Activated CD4-positive, CD25-positive, alpha-beta regulatory T cell treated with anti-CD3 and anti-CD28 coated beads, Interleukin-2, amount 50 U/mL, for 24 hours (primary cell): ENCODE measurements at places on chromosomes 13 and 19.

GRCh38 chr19:38632476-38633213, 13.7 kb downstream of the EIF3K start:
- ATAC-seq = no peak

DNA sequence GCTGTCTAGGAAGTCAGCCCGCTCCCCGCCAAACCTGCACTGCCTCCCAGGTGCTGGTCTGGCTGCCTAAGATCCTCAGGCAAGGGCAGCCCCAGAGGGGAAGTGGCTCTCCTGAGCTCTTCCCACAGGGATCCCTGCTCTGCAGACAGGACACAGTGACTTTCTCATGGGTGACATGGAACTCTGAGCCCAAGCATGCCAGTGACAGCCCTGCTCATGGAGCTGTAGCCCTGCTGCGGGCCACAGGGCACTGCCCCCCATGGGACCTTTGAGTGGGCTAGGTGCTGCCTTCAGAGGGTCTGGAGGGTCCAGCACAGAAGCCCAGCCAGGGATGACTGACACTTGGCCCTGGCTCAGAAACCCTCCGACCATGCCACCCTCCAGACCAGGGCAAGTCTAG, 109.1 kb downstream of the TUBA3C start:
- no peak for ATAC-seq

DNA sequence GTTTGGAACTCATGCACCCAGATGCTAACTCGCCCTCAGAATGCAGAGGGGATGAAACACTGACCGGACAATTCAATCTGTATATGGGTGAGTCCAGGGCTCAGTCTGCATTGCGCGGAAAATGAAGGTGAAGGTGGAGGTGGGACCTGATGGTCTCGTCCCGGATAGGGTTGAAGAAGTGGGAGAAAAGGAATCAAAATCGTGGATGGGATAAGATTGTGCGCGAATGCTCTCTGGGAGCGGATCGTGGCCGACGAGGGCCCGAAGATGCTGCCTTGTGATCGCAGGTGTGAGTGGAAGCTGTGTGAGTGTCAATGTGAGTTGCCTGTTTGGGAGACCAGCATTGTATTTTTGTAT, 594 bp upstream of the ZNF850 start:
- no peak for ATAC-seq

DNA sequence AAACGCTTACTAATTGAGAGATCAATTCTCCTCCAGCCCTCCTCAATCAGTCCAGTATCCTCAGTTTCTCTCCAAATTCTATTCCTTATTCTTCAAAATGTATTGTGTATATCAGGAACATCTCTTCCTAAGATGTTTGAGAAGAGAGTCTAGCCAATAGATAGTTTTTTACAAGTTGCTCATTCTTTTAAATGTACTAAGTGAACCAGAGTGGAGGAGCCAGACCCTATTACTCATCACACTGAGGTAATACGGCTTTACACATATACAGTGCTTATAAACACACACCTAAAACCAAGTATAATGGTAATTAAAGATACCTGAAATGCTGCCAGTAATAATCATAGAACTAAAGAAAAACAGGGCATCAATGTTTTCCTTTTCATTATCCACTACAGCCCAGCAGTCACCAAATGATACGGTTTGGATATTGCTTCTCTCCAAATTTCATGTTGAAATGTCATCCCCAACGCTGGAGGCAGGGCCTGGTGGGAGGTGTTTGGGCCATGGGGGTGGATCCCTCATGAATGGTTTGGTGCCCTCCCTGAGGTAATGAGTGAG, 45.2 kb upstream of the HMGB1 start:
- no peak for ATAC-seq

DNA sequence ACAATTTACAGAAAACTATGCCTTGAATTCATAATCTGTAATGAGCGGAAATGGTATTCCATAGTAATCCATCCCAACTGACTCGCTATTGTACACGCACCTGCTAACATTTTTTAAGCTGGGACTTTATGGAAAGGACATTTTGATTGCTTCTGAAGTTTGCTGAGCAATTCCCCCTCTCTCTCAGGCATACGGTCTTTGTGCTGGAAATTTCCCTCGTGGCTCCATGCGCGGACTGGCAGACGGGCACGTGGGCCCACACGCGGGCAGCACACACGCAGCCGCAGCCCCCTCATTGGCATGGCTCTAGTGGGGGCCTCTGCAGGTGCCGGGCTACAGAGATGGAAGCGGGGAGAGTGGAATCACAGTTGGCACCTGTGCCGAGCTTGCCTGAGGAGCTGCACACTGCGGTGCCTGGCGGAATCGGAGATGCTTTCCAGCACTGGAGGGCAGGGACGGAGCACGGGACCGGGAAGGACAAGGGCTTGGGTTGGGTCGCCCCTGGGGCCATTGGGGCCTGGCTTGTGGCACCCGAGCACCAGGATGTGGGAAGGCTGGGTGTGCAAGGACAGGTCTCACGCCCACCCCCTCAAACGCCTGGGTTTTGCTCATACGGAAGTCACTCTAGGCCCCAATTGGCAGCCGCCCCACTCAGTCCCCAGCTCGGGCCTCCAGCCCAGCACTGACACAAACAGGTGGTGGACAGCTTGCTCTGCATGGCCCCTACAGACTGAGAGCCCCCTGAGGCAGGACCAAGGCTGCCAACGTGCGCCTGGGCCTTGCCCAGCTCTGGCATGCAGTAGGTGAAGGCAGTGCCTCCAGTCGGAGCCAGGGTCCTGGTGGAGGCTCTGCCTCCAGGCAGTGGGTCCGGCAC, 30.2 kb upstream of the CCNE1 start:
- ATAC-seq = no peak

- ATAC-seq = no peak
Observed at GRCh38 chr13:59363947-59364346, 799.8 kb downstream of the DIAPH3 start.

GRCh38 chr19:16381756-16382401, 57.3 kb downstream of the KLF2 start:
- no peak for ATAC-seq

GRCh38 chr13:92727118-92727517, 499.5 kb upstream of the GPC6 start:
- no peak for ATAC-seq

GRCh38 chr19:44882063-44882462, 9.0 kb upstream of the TOMM40 start:
- no peak for ATAC-seq

DNA sequence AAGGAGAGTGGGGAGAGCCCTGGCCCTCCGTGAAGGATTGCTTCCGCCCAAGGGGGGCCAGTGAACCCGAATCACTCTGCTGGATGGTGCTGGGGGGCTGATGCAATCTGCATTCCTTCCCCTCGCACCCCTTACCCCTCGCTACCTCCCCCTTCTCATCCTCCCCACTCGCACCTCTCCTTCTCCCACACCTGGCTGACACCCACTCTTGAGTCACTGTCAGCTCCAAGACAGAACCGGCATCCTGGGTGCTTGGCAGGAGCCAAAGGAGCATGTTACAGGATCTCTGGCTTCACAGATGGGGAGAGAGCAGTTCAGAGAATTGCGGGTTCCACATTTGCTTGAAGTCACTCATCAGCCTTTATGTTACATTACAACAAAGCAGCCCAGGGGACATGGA, 125.9 kb upstream of the GJB6 start:
- ATAC-seq = no peak

DNA sequence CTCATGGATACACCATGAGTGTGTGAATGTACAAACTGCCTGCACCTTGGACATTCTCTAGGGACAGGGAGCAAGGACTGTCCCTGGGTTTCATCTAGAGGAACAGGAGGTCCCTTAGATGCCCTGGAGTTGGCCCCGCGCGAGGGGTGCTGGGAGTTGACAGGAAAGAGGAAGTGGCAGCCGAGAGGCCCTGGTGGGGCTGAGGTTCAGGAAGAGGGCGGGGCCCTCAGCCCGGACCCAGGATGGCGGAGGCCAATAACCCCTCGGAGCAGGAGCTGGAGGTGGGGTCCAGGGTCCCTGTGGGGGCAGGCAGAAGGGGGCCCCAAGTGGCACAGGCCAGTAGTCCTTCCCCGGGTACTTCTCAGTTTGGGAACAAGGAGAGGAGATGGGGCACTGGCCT, 6.9 kb downstream of the PKN1 start:
- peak; percentile 98 for ATAC-seq

DNA sequence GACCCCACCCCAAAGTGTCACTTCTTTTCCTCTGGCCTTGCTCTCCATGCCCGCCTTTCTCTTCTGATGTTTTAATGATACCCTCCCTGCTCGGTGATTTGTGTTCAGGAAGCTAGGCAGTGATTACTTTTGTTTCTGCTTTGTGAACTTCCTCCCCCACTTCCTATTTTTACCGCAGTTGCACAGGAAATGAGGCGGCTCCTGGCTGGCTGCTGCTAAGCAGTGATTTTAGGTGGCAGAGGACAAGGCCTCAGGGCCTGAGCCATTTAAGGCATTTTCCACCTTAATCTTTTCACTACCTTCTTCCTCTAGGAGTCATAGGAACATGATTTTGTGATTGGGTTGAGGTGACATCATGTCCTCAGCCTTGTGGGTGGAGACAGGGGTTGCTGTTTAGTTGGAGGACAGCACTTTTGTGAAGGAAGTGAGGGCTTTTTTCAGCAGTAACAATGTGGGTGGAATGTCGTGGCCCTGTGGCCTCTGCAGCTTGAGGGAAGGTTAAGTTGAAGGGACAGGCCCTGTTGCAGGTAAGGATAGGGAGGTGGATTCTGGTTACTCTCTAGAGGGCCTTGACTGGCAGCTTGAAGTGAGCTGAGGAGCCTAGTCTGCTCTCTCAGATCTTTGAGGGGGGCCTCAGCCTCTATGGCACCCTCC, 15.7 kb downstream of the GARRE1 start:
- peak; percentile 89 for ATAC-seq

GRCh38 chr13:50867637-50867945, 24.1 kb upstream of the DLEU7 start:
- ATAC-seq = no peak

GRCh38 chr13:38688674-38689073, 1.8 kb downstream of the FREM2 start:
- ATAC-seq = no peak

GRCh38 chr13:40318366-40318765, 348.1 kb downstream of the FOXO1 start:
- ATAC-seq = no peak

DNA sequence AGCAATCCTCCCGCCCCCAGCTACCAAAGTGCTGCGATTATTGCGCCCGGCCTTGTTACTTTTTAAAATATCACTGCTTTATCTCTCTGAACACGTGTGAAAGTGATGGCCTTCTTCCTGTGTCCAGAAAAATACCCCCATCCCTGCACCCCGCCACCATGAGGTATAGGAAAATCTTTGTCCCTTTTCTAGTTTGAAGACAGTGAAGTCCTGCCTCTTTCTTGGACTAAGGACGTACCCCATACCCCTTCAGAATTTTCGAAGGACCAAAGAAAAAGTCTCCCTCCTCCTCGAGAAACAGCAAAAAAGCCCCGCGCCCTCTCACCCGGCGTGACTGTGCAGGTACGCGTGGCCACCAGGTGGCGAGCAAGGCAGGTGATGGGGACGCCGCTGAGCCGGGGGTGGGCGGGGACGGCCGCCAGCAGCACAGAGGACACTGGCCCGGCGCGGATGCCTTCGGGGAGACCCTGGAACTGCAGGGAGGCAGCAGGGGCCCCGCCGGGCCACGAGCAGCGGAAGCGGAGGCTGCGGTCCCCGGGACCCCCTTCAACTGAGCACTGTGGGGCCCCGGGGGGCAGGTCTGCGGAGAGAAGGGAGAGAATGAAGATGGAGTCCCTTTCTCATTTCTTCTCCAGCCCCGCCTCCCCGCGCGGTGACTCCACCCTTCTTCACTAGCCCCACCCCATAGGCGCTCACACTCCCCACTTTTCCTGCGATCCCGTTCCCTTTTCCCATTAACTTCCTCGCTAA, 3.2 kb downstream of the VSIG10L start:
- ATAC-seq = peak; percentile 73

GRCh38 chr13:28825379-28825778, 5.2 kb downstream of the MTUS2 start:
- ATAC-seq = no peak

GRCh38 chr19:40144151-40144550, 47.1 kb upstream of the MAP3K10 start:
- peak; percentile 63 for ATAC-seq

DNA sequence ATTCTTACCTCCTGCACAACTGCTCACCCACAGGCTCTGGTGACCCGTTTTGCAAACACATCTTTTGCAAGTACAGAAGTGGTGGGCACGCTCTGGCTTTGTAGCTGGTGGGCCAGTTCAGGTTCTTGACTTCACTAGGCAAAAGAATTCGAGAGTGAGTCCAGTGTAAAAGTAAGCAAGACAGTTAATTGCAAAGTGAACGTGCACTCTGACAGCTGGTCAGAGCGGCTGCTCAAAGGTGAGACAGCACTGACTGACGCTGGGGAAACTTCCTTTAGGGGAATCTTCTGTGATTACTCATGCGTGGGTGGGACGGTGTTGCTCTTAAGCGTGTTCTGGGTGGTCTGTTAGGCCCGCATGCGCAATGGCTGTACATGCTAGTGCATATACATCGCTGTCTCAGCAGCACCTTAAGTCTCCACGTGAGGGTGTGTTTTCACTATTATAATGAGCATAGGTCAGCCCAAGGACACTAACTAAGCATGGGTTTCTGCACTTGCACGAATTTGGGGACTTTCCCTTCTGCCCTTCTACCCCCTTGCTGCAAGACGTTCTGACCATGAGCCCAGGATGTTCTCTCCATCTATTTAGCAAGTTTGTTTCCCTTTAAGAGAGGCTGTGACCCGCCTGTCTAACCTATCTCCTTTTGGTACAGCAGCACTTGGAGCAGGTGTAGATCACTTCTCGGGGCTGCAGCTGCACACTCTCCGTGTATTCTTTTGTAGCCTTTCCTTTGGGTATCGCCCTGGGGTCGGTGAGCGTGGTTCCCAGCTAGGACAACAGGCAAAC, 30.2 kb upstream of the CD33 start:
- ATAC-seq = peak; percentile 85

DNA sequence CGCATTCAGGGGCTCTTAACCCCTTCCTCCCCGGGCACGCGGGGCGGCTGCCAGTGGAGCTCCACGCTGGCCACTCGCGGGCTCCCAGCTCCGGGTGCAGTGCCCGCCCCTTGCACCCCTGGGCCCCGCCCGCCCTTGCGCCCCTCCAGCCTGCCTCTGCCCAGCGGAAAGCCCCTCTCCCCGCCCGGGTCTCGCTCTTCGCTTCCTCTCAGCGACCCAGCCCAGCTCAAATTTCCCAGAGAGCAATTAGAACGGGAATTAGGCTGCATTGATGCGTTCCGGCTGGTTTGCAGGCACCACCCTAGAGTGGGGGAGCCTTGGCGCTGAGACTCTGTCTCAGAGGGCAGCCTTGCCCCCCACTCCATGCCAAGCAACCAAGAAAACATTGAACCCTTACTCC, 1.8 kb upstream of the GSX1 start:
- ATAC-seq = no peak

DNA sequence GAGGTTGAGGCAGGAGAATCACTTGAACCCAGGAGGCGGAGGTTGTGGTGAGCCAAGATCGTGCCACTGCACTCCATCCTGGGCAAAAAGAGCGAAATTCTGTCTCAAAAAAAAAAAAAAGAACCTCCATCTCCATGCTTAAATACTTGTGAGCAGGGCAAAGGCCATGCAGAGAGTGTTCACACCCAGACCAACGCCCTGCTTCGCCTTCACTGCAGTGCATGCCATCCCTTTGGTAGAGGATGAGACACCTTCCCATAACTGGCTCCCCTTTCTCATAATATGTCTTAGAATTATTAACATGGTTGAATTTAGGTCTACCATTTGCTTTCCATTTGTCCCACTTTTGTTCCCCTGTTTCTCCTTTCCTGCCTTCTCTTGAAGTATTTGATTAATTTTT, 15.4 kb downstream of the BBC3 start:
- no peak for ATAC-seq
